Chondrocyte (in vitro differentiated cells): ENCODE measurements at places on chromosomes 6 and 20. TPM values are rescaled to one million over a fixed set of nuclear protein-coding genes. Genes with fewer than 3 reads are reported as not detected.

The PAK5 gene
- not detected in 3 replicates for total RNA-seq

- no peak overlapping the region for H3K4me3 ChIP-seq
- no peak overlapping the region for H3K27ac ChIP-seq
- no peaks in the 10 kb centered on the region for H3K36me3 ChIP-seq
- DNase-seq = no peak
- no peaks in the 10 kb centered on the region for H3K27me3 ChIP-seq
- peaks cover 9% of the 10 kb centered on the region for H3K4me1 ChIP-seq
Observed at GRCh38 chr20:2911200-2911599, 37.9 kb downstream of the PTPRA start.

DNA sequence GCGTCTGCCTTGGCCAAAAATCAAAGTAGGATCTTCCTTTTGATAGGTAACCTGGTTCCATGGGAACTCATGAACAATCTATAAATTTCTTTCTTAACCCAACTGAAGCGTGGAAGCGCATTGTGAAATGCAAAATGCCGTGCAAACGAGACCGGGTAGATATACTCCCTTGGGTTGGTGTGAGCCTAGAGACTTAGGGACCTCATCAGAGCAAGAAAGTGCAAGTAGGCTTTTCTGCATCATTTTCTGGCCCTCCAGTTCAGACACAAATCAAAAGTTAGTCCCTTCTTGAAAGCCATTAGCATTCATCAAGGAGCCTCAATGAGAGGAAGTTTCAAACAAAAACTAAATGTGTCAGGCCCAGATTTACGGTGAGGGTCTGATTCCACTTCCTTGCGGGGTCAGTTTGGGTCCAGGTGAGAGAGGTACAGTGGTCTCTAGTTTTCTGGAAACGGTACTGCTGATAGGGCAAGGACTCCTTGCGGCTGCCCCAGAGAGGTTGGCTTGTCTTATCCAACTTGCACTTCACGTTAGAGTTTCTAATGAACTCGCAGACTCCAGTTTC lies 5.3 kb upstream of the ZNF184 start:
- H3K27me3 ChIP-seq = peaks cover 2% of the 10 kb centered on the region
- no peaks in the 10 kb centered on the region for H3K4me1 ChIP-seq
- H3K4me3 ChIP-seq = no peak overlapping the region

DNA sequence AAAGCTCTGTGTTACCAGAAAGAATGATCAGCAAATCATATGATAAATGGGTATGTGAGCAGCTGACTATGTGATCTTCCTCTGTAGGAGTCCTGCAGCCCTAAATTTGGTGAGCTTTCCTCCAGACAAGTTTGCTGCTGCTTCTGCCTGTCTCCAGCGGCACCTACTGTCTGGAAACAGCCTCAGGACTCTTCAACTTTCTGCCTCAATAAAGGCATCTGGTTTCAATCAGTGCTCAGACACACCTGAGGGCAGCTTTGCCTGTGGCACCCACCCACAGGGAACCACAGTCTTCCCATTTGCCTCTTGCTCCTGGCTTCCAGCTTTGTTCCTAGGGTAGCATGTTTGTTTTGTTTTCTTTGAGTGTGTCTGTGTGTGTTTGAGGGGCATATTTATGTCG lies 727.9 kb upstream of the MAN1A1 start:
- H3K4me3 ChIP-seq = no peak overlapping the region
- H3K36me3 ChIP-seq = no peaks in the 10 kb centered on the region
- no peak for DNase-seq
- peaks cover 12% of the 10 kb centered on the region for H3K27me3 ChIP-seq

- H3K27ac ChIP-seq = peak overlapping the region; percentile 66
- H3K27me3 ChIP-seq = no peaks in the 10 kb centered on the region
- H3K4me1 ChIP-seq = peaks cover 20% of the 10 kb centered on the region
- no peak overlapping the region for H3K4me3 ChIP-seq
Observed at GRCh38 chr6:35624341-35625070, 64.2 kb downstream of the FKBP5 start.
